ENCODE measurements at places on chromosomes 7 and 10.

- DNase-seq = no peak
Observed at GRCh38 chr7:117776224-117776623, 97.0 kb downstream of the CTTNBP2 start.

DNA sequence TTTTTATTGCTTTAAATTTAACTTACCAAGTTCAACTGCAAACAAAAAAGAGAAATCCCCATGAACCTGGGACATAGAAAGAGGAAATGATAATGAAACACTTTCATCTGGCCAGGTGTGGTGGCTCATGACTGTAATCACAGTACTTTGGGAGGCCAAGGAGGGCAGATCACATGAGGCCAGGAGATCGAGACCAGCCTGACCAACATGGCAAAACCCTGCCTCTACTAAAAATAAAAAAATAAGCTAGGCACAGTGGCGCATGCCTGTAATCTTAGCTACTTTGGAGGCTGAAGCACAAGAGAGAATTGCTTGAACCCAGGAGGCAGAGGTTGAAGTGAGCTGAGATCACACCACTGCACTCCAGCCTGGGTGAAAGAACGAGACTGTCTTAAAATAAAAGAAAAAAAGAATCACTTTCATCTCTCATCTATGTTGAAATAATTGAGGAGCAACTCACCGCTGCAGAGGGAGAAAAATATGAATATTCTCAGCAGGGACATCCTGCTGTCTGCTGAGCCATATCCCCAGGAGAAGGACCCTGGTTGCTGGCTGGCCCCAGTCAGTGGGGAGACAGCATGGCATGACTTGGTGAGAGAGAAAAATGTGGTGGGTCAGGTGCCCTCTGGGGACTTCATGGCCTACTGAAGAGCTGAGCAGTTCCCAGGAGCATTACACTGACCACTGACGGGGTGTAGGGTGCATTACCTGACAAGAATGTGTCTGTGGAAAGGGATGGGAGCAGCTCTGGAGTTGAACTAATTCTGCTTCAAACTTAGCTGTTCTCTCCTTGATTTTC is 22.8 kb upstream of the TARP start:
- no peak for DNase-seq

- no peak for DNase-seq
Observed at GRCh38 chr7:81273601-81274397, 354.9 kb upstream of the SEMA3C start.

DNA sequence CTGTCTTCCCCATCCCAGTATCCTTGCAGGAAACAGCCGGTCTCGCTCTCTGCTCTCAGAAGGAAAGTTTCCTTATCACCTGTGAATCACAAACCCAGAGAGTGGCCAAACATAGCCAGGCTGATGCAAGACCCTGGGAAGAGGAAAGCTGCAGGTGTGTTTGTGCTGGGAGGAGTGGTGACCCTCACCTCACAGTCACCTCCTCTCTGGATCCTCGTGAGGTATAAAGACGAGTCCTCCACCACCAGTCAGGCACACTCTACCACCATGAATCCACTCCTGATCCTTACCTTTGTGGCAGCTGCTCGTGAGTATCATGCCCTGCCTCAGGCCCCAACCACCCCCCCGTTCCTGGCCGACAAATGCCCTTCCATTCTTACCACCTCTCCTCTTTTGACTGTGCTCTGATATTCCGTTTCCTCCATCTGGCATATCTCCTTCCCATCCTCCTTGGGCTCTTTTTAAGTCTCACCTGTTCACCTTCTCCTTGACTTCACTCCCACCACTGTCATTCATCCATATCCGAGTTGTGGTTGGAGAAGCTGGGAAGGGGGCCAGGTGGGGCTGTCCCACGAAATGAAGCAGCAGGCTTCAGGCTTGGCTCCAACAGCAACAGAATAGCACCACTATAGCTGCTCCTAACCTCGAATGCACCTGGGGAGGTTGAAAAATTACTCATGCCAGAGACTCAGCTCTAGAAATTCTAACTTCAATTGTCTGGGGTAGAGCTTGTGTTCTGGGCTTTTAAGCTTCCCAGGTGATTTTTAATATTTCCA is at the start of gene PRSS1:
Gene PRSS1, plus strand, starts transcription at position 255 of the 776 bp plus-strand sequence. Its CDS starts 13 bp downstream, at position 268.
- no peak for DNase-seq

DNA sequence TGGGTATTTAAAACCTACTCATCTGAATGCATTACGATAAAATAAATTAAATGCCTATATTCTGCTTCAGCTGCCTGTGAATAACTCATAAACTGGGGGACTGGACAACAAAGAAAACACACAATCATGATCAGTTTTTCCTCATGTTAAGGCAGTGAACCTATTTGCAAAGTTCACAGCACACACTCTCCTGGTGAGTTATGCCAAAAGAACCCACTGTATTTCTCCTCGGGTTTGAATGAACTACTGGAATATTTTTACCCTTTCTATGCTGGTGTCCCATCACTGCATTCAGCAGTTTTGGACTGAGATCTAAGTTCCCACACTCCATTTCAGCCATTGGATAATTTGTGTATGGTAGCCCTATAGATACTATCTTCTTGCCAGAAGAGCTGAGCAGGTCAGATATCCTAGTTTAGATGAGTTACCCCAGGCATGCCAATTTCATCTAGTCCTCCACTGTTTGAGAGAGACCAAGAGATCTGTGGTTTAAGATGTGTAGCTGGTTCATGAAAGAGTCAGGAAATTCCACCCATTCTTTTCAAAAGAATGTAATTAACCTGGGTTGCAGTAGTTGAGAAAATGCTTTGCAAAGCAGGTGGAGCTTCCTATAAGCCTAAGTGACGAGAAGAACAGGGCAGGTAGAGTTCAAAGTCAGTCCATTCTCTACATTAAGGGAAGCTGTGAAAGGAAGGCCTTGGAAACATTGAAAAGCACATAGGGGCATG is 101.7 kb downstream of the PLXDC2 start:
- DNase-seq = no peak

GRCh38 chr7:102942868-102943267 is 30.1 kb downstream of the LRRC17 start:
- no peak for DNase-seq

GRCh38 chr7:106841896-106842390 is 23.1 kb upstream of the PIK3CG start:
- no peak for DNase-seq

DNA sequence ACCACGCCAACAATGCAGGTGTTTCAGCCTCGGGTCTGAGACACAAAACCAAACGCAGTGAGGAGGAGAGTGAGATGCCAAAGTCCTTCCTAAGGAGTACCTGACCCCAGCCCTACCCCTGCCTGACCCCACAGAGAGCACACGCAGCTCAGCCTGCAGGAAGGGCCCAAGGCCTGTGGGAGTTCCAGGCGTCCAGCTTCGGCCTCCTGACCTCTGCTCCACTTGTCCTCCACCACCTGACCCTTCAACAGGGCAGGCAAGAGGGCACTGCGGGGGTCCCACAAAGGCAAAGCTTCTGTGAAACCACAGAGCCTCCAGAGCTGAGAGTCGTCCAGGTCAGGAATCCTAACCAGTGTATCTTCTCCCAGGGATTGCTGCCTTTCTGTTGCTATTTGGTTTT is 122.0 kb upstream of the PPP2R2D start:
- no peak for DNase-seq

GRCh38 chr7:151819866-151820265 is 57.0 kb downstream of the PRKAG2 start:
- no peak for DNase-seq

- no peak for DNase-seq
Observed at GRCh38 chr7:50411332-50411731, 38.8 kb downstream of the FIGNL1 start.

- DNase-seq = no peak
Observed at GRCh38 chr7:1946773-1947450, 276.8 kb downstream of the ELFN1 start.

- no peak for DNase-seq
Observed at GRCh38 chr10:13390604-13391522, 42.8 kb upstream of the SEPHS1 start.

- no peak for DNase-seq
Observed at GRCh38 chr10:30056281-30056680, 3.1 kb downstream of the JCAD start.

GRCh38 chr7:4726566-4726965 is 44.5 kb downstream of the FOXK1 start:
- DNase-seq = no peak

- no peak for DNase-seq
Observed at GRCh38 chr7:90726623-90727022, 130.5 kb downstream of the CDK14 start.

GRCh38 chr7:22861576-22861975 is 38.9 kb upstream of the TOMM7 start:
- DNase-seq = no peak

GRCh38 chr10:48894911-48895802 is 44.5 kb downstream of the LRRC18 start:
- no peak for DNase-seq

GRCh38 chr10:71268758-71269157 is 50.3 kb upstream of the SLC29A3 start:
- no peak for DNase-seq

GRCh38 chr7:116384936-116385635 is 114.5 kb upstream of the CAV2 start:
- DNase-seq = no peak

DNA sequence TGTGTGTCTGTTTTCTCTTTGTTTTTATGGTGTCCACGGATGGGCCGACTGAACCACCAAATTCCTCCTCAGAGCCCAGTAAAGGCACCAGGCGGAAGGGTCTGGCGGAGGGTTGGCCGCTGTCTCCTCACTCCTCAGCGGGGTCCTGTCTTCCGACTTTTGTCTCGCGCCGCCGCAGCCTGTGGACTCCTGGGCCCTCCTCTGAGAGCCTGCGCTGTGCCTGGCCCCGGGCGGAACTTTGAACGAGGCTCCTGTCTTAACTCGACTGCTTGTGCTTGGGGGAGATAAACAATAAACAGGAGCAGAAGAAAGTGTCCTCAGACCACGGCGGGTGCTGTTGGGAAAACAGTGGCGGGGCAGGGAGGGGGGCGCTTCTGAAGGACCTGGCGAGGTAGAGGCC is 2.2 kb upstream of the FAM20C start:
- no peak for DNase-seq

DNA sequence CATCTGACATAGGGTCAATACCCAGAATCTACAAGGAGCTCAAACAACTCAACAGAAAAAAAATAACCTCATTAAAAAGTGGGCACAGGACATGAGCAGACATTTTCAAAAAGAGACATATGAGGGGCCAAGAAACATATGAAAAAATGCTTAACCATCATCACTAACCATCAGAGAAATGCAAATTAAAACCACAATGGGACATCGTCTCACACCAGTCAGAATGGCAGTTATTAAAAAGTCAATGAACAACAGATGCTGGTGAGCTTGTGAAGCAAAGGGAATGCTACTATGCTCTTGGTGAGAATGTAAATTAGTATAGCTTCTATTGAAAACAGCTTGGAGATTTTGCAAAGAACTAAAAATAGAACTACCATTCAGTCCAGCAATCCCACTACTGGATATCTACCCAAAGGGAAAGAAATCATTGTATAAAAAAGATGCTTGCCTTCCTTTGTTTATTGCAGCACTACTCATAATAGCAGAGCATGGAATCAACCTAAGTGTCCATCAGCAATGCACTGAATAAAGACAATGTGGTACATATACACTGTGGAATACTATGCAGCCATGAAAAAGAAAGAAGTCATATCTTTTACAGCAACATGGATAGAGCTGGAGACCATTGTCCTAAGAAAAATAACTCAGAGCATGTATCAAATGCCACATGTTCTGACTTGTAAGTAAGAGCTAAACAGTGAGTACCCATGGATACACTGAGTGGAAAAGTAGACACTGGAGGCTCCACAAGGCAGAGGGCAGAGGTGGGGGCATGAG is 139.8 kb downstream of the ADARB2 start:
- no peak for DNase-seq

DNA sequence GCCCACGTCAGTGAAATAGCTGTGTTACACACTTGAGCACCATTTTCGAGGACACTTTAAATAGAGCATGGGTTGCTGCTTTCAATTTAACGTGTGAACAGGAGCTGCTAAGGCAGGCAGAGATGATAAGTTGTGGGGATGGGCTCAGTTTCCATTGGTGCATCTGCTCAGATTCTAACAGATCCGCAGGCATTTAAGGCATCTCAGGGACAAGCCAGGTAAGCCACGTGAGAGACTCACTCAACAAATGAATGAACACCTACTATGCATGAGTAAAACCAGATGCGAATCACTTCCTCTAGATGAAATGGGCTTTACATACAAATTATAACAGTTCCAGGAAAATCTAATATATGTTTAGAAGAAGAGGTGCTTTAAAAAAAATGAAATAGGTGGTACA is 34.6 kb downstream of the PLXNA4 start:
- DNase-seq = no peak

DNA sequence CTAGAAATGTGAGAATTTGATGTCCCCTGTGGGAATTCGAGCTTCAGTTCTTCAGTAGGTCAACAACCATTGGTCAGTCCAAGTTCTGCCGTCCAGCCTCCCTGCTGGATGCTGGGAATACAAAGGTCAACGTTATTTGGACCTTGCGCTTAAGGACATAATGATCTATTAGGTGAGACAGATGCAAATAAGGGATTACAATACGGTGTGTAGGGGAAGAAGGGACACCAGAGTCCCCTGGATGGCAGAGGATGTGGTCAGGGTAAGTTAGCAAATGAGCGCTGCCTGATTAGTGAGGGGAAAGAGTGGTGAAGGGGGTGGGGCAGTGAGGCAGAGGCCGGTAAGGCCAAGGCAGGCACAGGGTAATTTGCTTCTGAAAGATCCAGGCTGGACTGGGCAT is 16.2 kb downstream of the CCNY start:
- no peak for DNase-seq

GRCh38 chr10:16832351-16833080 is 15.3 kb upstream of the RSU1 start:
- no peak for DNase-seq

DNA sequence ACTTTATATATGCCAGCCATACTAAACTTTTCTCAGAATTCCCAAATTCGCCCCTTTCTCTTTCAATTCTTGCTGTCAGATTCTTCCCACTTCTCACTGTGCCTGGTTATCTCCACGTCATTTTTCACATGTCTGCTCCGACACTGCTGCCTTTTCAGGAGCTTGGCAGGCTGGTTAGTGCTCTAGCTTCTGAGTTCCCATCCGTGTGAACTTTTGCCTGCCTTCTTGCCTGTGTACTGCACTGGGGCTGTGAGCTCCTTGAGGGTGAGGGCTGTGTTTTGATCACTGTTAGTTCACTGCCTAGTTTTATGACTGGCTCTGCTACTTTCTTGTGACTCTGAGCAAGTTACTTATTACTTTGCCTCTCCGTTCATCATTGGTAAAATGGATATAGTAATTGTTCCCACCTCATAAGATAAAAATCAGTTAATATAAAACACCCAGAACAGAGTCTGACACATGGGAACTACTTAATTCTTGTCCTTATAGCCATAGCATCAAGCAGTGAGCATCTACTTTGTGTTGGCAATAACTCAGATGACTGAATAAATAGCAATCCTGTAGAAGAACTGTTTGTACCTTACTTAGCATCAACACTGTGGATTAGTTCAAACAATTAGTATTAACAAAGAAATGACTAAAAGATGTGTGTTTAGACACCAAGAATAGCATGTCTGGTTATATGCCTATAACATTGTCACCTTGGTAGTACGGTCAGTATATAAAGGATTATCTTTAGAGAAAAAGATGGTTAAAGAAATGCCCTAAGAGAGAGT is 5.5 kb downstream of the GSTO1 start:
- no peak for DNase-seq
